Transverse colon (tissue), 4 donors: ENCODE measurements at places on chromosomes 12 and 14. TPM values are rescaled to one million over a fixed set of nuclear protein-coding genes. Genes with fewer than 3 reads are reported as not detected.

GRCh38 chr12:93426412-93426805, 15.3 kb downstream of the UBE2N start:
- DNase-seq: no peak

GRCh38 chr12:100576331-100577036, 3.0 kb downstream of the GAS2L3 start:
- no peak for DNase-seq

DNA sequence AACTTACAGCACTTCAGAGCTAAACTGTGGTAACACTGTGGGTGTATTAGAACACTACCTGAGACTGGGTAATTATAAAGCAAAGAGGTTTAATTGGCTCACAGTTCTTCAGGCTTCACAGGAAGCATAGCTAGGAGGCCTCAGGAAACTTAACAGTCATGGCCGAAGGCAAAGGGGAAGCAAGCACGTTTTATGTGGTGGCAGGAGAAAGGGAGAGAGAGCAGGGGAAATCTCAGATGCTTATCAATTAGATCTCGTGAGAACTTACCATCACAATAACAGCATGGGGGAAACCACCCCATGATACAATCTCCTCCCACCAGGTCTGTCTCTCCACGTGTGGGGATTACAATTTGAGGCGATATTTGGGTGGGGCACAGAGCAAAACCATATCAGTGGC, 512.6 kb downstream of the RERGL start:
- DNase-seq: no peak

- DNase-seq: no peak
Observed at GRCh38 chr14:98328496-98328895, 943.5 kb downstream of the BCL11B start.

CLEC4E gene
- not detected for total RNA-seq
